ENCODE measurements at places on chromosomes 6 and 20.

DNA sequence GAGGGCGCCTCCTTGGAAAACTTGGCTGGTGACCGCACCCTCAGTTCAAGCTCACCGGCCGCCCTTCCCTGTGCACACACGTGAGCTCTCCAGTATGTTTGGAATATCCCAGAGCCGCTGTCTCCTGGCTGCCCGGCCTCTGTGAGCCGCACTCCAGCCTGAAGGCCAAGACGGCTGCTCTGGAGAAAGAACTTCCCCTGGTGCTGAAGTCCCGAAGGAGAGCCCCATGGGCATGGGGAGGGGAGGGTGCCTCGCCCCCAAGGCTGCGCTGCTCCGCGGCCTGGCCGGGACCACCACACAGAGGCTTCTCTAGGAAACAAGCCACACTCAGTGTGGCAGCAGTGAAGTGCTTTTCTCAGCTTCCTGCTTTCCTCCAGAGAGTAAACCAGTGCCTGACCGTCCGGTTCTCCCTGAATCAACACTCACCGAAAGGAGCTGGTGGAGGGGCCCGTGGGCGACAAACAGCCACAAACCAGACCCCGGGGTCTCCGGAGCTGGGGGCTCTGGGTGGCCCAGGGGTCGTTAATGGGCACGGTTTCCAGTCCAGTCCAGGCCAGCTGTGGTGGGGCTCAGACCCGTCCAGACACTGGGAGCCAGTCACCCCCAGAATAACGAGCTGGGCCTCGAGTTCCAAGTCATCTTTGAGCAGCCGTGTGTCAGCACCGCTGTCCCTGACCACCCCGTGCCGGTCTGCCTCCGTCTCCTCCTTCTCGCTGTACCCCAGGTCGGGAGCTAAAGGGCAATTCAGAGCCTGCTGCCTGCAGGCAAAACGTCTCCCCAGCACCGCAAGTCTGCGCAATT lies 87.4 kb upstream of the BHLHE23 start:
- no peak for DNase-seq

- no peak for DNase-seq
Observed at GRCh38 chr6:51282026-51282425, 463.4 kb downstream of the TFAP2B start.

- DNase-seq, result no peak
Observed at GRCh38 chr6:158109748-158110147, 58.3 kb downstream of the SERAC1 start.

DNA sequence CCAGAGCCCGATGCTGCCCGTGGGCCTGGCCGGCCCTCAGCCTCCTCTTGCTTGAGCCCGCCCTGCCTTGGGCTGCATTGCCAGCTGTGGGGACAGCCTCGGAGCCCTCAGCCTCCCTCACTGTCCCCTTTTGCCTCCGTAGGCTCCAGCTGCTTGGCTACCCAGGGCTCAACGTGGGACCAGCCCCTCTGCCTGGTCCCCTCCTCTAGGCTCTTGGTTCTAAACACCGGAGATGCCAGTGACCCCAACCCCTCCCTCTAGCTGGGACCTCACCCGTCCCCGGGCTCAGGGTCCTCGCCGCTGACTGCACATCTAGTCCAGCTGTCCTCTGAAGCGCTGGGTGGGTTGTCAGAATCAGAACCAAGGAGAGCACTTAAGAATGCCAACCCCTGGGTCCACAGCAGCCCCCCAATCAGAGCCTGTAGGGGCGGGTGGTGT lies 345.2 kb downstream of the ZFAND3 start:
- DNase-seq, result no peak

DNA sequence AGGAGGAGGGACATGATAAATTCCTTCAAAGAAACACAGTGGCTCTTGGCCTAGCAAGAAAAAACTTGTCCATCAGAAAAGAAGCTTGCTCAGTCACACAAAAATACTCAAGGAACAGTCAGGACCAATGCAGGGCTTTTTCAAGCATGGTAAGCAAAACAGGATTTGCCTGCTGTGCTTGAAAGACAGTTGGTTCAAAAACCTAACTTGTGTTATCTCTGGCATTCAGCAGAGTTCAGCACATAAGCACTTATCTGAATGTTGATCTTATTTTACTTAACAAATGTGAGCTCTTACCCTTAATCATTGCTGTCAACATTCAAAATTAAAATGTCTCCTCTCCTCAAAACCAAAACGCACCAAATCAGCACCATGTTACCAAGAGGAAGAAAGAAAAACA lies 38.3 kb downstream of the ATG5 start:
- DNase-seq, result no peak

GRCh38 chr6:111242452-111242851 lies 155.1 kb downstream of the SLC16A10 start:
- no peak for DNase-seq

- DNase-seq, result no peak
Observed at GRCh38 chr6:167776906-167777627, 49.6 kb upstream of the AFDN start.

- no peak for DNase-seq
Observed at GRCh38 chr6:165800337-165800736, 137.3 kb upstream of the PDE10A start.

GRCh38 chr20:38893565-38894090 lies 32.6 kb upstream of the FAM83D start:
- peak; percentile 17 for DNase-seq

GRCh38 chr6:68640491-68640835 lies 5.4 kb downstream of the ADGRB3 start:
- DNase-seq, result no peak

DNA sequence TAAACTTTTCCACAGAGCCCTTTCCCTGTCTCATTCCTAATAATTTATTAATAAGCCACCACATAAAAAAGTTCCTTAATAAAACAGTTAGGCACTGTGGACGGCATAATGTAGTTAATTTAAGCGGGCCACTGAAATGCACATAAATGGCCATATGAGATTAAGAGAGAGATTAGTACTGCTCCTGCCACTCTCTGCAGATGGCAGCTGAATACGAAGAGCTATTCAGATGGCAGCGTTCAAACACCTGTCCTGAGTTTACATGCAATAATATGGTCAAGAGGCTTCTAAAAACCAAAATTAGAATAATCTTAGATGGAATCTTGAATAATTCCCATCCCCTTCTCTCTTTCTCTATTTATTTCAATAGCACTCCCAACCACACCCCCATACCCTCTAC lies 461.8 kb downstream of the PKHD1 start:
- DNase-seq, result no peak

DNA sequence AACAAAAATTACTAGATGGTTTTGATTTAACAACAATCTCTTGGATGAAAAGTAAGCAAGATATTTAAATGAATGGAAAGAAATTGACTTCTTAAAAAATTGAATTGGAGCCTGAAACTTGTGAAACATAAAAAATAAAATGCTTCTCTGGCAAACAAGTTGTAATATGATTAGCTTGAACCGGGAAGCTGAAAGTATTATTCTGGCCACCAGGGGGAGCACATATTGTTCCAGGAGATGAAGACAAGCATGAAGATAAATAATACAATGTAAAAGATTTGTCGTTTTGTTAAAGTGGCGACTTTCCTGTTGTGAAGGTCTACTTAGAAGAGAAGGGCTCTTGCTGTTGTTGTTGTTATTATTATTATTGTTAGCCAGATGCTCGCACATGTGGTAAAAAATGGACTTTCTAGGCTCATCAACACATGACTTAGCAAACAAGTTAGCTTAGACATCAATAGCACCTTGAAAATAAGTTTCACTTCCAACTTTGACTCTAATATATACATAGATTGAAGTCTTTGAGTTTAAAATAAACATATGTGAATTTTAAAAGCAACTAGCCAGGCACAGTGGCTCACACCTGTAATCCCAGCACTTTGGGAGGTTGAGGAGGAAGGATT lies 14.2 kb downstream of the PAX1 start:
- DNase-seq, result peak; percentile 17

DNA sequence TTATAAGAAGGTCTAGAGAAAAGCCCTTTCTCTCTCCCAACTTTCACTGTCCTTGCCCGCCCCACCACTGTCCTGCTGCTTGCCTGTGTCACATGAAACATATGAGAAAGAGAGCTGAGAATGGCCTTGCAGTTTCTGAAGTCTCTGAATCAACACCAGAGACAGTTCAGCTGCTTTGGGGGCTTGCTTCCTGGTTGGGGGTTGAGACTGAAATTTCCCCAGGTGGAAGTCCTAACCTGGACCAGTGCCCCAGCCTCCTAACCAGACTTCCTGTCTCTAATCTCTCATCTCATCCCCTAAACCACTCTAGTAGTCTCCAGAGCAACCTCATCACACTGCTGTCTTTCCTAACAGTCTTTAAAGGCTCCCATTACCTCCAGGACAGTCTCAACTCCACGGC lies 10.7 kb downstream of the TRAM2 start:
- no peak for DNase-seq

DNA sequence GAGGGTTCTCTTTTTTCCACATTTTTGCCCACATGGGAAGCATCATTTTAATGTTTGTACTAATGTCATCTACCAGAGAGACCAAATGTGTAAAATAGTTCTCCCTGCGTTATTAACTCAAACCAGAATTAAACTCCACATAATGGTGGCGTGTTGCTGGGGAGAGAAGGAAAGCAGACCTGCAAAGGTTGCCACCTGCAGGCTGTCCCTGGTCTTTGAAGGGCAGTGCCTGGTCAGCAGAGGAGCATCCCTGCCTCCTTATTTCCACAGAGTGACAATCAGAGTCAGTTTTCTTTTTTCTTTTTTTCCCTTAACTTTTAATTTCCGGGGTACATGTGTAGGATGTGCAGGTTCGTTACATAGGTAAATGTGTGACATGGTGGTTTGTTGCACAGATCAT lies 214.5 kb downstream of the TBX18 start:
- no peak for DNase-seq

- no peak for DNase-seq
Observed at GRCh38 chr20:44527716-44528199, 5.9 kb upstream of the SERINC3 start.

GRCh38 chr6:43953794-43954310 lies 173.4 kb downstream of the MRPL14 start:
- no peak for DNase-seq

- DNase-seq, result no peak
Observed at GRCh38 chr6:90271831-90272230, 24.8 kb downstream of the BACH2 start.

DNA sequence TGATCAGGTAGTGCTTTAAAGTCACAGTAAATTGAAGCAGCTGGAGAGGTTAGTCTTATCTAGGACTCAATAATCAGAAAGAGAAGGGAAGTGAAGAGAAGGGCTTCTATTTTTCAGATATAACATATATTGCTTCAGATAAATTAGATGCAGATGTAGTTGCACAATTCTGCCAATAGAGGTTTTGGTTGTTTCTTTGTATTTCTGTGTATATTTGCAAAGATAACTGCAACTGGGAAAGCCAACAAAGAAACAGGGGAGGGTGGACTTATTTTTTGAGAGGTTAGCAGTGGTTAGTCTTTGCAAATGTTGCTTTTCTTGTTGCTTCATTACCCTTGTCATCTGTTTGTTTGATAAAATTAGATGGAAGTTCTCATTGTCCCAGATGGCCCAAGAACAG lies 106.6 kb downstream of the ADGRG6 start:
- DNase-seq, result no peak

- no peak for DNase-seq
Observed at GRCh38 chr20:58069207-58069606, 159.2 kb downstream of the ANKRD60 start.

DNA sequence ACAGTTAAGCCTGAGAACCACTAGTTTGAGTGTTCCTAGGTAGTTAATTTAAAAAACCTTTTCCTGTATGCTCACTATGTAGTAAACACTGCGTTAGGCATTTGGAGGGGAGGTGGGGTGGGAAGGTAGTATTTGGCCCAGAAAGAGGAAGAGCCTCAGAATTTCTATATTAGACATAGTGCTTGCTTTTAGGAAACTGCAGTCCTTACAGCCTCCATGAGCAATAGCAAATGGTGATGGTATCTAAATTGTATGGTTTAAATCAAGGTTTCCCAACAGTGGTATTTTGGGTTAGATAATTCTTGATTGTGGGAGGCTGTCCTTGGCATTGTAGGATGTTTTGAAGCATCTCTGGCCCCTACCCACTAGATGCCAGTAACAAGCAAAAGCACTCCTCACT lies 61.5 kb upstream of the RIPOR2 start:
- DNase-seq, result no peak

- DNase-seq, result no peak
Observed at GRCh38 chr6:32635526-32636123, 1.6 kb upstream of the HLA-DQA1 start.

GRCh38 chr20:61856626-61857413 lies 208.9 kb downstream of the TAF4 start:
- DNase-seq, result no peak

GRCh38 chr6:34688956-34689355 lies 7.6 kb downstream of the ILRUN start:
- no peak for DNase-seq

DNA sequence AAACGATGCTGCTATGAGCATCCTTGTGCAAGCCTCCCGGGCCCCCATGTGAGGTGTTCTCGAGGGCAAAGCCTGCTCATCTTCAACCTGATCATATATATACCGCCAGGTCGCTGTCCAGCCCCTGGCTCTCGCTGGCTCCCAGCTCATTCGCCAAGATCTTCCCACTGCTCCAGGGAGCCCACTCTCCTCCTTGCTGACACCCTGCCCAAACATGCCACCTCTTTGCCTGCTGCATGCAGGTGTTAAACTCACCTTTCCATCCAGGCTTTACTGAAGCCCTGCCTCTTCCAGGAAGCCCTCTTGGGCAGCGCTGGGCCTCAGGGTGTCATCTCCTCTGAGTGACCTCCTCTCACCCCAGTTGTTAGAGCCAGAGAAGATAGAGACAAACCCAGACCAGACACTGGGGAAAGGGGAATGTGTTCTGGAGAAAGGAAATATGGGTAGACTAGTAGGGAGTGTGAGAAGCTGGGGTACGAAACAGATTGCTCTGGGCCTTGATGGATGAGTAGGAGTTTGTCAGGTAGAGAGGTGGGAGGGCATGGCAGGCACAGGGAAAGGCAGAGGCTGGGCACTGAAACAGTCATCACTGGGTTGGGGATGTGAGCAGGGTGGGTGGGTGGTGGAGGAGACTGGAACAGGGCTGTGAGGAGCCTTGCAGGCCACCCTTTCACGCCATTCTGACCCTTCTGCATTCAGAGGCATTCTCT lies 1.2 kb upstream of the DLGAP4 start:
- no peak for DNase-seq

DNA sequence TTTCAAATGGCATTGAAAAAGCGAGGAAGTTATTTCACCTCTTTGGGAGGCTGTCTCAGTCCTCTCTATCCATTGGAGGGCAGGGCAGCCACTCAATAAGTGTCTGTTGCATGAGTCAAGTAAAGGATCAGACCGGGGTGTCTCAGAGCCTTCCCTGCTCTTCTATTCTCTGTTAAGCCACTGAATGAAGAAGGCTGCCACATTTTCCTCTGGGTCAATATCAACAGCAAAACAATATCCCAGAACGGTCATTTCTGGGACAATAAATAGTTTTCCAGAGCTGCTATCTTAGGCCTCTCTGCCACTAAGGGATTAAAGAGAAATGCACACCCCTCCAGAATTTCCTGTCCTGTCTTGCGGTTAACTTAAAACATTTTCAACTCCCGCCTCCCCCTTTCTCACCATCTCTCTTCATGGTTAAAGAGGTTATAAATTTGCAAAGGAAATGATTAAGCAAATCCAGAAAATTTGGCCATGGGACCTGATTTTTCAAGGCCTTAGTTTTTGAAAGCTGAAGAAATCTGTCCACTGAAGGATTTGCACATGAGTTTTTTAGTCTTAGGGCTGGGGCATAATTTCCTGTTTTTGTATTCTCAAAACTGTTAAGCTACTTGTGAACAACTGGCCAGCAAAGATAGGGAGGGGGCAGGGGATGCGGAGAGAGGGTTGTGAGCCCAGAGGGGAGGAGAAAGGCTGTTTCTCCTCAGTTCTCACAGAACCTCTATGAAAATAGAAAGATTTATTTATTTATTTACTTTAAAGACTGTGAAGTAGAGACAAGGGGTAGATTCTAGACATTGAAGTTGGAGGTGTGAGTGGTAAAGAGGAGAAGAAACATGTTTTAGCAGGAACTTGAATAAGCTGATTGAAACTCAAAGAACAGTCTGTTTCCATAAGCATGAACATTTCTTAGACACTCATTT lies 135.7 kb downstream of the BCAS1 start:
- DNase-seq, result no peak
